ENCODE measurements at places on chromosomes 6 and 20.
A peak's percentile ranks its signal among the peaks of the same experiment; 100 is the strongest.

GRCh38 chr6:75906871-75907270, 157.8 kb downstream of the MYO6 start:
- DNase-seq, result no peak

DNA sequence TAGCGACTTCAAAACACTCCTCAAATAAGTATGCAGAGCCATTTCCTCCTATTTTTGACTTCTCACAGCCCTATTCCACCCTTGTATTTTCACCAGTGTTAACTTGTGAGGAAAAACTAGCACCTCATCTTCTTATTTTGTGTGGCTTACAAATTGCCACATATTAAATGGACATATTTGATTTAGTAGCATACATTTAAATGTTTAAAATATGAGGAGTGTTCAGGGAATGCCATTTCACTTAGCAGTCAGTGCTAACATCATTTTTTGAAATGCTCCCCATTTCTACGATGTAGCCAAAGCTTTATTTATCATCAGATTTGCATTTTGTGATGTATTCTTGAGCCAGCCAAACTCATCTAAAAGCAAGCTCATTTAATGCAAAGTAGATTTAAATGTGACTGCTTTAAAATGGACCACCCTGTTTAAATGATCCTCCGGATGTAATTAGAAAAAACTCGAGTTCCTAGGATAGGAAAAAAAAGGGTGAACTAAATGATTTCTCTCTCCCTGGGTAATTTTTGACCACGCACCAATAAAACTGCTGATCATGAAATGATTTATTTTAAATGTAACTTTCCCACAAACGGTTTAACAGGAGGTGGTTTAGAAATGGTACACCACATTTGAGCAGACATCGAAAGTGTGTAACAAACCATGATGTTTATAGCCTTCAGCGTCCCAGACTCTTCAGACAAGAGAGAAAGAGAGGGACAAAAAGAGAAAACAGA, 172.6 kb downstream of the CD83 start:
- no peak for DNase-seq

GRCh38 chr6:168179702-168180382, 100.8 kb upstream of the FRMD1 start:
- no peak for DNase-seq

DNA sequence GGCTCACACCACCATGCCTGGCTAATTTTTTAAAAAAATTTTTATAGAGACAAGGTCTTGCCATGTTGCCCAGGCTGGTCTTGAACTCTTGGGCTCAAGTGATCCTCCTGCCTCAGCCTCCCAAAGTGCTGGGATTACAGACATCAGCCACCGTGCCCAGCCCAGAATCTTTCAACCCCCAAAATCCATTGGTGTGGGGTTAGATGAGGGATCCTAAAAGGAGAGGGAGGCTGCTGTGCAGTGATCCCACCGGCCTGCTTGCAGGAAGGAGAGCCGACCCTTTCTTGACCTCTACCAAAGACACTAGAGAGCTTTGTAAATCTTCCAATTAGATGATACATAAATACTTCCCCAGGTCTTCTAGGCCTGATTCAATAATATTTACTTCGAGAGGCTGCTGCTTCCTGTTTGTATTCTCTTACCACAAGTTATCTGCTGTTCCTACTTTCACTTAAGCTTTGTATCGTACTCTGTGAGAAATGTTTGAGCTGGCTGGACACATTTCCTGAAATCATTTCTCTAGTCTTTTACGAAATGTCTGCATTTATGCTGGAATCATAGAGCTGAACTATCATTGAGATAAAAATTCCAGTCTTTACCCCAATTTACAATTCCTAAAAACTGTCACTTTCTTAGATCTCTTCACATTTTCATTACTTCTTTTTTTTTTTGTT, 49.3 kb upstream of the IER3 start:
- DNase-seq, result peak; percentile 23

DNA sequence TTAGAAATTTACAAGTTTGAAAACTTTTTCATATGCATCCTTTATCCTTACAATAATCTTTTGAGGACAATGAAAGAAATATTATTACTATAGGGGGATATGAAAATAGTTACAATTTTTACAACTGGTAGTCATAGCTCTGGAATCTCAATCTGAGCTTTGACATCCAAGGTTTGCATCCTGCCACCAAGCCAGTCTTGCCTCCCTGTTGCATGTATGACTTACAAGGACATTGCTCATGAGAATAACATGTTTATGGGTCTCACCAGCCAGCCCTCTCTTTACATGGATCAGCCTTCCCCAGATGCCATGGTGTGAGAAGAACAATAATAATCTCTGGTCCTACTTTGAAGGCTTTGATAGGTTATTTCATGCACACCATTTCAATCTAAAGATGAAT, 67.5 kb downstream of the THEMIS start:
- DNase-seq, result no peak

DNA sequence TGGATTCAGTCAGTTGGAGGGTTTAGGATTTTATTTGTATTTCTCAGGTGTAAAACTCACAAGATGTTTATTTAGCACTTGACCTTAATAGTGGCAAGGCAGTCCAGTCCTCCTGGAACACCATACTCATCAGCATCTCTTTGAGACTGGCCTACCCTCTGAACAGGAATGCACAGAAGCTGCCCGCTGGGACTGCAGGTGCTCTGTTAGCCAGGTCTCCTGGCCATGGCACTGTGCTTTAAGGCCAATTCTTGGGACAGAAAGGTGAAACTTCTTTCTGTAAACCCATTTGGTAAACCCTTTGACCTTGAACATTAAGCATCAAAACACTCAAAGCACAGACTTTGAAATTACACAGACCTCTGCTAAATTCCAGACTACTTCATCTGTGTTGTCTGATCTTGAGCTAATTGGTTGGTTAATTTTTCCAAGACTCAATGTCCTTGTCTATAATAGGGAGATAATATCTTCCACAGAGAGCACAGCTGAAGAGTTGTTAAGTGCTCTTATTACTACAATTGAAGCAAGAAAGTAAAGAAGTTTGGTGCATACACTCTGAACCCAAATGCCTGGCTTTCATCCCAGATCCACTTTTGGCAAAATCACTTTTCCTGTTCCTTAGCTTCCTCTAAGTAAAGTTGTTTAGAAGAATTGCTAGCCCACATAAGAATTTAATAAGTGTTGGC, 54.9 kb upstream of the NT5E start:
- DNase-seq, result no peak

DNA sequence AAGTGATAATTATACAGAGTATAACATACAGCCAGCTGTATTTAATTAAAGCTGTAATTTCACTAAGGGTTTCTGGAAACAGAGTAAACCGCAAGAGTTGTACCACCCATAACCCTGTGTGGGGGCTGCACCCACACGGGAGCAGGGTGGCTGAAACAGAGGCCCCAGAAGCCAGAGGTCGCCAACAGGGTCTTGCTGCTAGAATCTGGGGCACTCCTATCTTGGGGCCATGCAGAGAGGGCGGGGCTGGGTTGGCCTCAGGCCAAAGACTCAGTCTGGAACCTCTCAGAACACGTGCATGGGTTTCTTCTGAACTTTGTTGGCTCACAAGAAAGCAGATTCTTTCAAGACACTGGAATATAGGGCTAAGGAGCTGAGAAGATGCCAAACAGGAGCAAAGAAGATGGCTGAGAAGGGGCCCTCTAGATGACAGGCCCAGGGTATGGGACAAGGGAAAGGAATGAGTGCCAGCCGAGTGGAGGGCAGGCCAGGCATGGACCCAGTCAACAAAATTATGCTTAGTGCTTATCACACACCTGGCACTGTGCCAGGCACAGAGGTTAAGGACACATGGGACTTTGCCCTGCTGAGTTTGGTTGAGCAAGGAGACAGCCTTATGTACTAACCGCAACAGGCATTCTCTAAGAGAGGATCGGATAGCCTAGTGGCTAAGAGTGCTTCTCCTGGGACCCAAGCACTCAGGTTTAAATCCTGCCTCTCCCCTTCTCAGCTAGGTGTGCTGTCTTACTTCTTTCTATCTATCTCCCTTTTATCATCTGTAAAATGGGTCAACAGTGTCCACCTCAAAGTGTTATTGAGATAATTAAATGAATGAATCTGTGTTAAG, 96.6 kb upstream of the FOXP4 start:
- no peak for DNase-seq

- DNase-seq, result peak; percentile 16
Measured at GRCh38 chr6:127690092-127690491, 113.1 kb downstream of the C6orf58 start.

DNA sequence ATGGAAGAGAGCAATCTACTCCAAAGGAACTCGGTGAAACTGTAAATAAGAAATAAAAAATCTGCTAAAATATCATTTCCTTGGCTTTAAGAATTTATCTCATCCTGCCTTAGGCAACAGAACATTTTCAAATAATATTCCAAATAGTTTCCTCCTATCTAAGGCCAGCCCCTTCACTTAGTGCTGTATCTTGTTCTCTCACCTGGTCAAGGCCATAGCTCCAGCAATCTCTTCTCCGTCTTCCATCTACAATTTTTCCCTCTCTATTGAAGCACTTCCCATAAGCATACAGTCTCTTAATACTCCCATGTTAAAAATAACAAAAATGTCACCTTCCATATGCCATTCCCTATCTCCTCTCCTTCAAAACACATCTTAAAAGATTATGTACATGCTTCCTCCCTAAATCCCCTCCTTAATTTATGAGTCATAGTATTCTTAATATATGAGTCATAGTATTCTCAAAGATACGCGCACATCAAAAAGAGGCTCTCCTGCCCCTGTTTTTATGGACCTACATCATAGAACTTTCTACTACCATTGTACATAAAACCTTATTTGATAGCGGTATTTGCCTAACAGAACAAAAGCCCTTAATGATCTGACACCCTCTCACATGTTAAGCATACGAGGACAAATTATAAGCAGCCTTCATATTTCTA, 146.9 kb downstream of the PDE10A start:
- peak; percentile 68 for DNase-seq

DNA sequence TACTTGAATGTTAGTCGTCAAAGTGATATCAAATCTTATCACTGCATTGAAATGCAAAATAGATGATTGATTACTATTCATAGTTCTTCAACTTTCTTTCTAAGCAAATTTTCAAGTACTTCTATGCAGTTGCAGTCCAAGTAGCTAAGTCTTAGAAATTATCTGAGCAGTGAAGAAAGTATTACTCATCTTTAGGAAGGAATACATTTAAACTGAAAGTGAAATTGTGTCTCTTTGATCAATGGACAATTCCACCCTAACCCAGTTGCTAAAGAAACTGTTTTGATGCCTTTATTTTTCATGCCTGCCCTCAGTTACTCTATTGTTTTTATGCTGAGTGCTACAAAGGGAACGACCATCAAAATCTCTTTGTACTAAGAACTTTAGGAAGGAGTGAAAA, 337.4 kb downstream of the GRIK2 start:
- DNase-seq, result peak; percentile 10
